ENCODE measurements at places on chromosomes 12 and 14.
A peak's percentile ranks its signal among the peaks of the same experiment; 100 is the strongest.

GRCh38 chr12:130872179-130873096 is 572 bp downstream of the RAN start:
- DNase-seq: peak; percentile 34

DNA sequence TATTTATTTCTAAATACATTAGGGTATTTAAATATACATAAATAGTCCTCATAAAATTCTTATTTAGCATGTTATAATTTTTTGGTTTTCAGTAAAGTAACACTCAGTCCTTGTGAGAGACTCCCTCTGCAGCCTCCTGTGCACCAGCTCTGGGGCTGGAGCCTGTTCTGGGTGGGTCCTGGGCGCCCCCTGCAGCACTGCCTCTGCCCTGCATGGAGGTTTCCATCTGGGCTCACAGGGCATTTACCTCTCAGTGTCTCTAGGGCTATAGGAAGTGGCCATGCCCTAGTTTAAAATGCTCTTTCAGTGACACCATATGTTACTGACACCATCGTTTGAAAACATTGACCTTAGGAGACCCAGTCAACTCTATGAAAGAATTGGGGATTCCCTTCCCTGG is 1155.2 kb downstream of the TMEM121 start:
- DNase-seq: no peak

DNA sequence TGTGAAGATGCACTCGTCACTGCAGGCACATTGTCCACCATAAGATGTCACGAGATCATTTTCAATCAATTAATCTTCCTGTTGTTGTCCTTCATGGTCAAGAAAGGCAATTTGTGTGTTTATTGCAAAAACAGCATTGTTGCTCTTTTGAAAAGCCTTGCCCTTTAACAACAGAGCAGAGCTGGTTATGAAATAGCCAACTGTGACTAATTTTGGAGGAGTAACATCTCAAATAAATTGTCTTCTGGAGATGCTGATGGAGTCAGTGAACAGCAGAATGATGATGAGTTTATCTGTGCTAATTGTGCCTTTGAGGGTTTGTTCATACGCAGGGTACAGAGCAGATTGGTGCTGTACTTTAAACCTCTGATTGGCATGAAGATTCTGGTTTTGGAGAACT is 88.3 kb upstream of the E2F7 start:
- DNase-seq: no peak

DNA sequence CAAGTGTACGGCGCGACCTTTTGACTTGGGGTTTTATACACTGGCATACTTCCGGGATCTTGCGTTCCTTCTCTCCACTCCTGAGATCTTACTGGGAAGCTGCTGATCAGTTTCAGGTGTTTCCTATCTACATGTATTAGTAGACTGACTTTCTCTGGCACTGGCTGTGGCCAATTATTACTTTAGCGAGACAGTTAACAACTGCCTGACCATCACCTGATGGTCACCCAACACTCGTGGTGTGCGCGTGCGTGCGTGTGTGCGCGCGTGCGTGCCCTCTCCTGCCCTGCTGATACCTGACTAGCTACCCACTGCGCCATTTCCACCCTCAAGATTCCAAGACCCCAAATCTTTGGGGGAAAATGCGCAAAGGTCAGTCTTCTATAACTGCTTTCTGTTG is 249.9 kb downstream of the AEBP2 start:
- no peak for DNase-seq

GRCh38 chr14:94816113-94816512 is 46.2 kb upstream of the GSC start:
- DNase-seq: no peak

- no peak for DNase-seq
Measured at GRCh38 chr14:44782775-44783238, 178.9 kb downstream of the KLHL28 start.

GRCh38 chr12:112777387-112778310 is 13.9 kb upstream of the RPH3A start:
- no peak for DNase-seq

DNA sequence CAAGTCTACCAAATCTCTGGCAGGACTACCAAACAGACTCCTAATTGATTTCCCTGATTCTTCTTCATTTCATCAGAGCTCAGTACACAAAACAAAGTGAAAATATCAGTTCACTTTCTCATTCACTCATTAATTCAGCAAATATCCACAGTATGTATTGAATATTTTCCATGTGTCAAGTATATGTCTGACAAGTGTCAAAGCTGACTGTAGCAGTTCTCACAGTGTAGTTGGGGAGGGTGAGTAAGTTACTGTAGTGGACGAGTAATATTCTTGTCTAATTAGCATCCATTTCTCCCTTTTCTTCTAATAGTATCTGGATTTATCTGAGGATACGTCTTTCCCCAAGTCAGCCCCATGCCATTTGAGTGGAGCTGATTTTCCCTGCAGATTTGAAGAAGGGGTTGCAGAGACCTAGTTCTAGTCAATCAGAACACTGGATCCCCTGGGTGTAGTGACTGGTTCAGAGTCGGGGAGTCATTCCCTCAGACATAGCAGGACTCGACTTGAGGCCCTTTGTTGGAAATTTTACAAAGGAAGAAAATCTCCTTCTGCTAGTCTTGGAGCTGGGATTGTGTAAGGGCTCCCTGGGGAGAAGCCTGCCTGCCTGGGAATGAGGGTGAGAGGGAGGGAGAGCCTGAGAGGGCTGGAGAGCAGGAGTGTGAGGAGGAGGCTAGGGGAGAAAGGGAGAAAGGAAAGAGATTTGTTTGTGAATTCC is 51.4 kb downstream of the GRIP1 start:
- DNase-seq: no peak

DNA sequence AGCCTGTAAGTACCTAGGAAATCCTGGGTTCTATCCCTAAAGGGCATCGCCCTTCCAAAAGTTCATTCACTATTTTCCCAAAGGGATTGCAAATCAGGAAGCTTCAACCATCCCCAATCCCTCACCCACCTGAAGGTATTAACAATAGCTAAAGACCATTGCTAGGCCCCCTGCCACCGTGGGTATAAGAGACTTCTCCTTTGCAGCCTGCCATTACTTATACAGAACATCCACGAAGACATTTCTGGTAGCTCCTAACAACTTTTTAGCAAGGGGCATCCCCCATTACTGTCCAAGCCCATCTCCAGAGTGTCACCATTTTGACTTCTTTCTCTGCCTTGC is 384 bp upstream of the SMUG1 start:
- DNase-seq: no peak

- no peak for DNase-seq
Measured at GRCh38 chr12:104342635-104343249, 39.2 kb downstream of the EID3 start.

DNA sequence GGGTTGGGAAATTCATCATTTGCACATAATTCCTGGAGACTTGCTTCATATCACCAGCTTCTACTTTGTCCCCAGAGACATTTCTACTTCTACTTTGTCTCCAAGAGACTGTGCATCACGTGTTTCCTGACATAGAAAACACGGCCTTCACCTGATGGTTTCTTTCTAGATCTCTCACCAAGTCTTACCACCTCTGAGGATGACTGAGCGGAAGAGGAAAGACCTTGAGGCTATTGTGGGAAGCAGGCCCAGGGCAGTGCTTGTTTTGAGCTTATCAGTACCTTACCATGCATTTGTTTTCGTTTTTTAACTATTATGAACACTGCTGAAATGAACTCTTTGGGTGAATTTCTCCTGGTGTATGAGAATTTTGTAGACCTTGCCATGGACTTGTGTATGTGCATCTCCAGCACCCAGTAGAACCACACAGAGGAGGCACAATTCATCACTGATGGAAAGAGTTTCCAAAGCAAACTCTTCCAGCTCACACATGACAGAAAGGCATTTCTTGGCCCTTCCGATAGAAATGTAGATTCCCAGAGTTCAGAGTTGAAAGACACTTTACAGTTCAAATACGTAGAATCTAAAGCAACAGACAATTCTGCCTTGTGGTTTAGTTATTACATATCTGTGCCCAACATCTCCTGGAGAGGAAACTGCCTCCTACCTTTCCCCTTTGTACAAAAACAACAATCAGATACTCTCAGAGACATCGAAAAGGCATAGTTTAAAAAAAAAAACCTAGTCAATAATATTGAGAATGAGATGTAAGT is 434.7 kb downstream of the FUT8 start:
- DNase-seq: peak; percentile 70

GRCh38 chr12:88994537-88994936 is 357.8 kb downstream of the DUSP6 start:
- DNase-seq: no peak

DNA sequence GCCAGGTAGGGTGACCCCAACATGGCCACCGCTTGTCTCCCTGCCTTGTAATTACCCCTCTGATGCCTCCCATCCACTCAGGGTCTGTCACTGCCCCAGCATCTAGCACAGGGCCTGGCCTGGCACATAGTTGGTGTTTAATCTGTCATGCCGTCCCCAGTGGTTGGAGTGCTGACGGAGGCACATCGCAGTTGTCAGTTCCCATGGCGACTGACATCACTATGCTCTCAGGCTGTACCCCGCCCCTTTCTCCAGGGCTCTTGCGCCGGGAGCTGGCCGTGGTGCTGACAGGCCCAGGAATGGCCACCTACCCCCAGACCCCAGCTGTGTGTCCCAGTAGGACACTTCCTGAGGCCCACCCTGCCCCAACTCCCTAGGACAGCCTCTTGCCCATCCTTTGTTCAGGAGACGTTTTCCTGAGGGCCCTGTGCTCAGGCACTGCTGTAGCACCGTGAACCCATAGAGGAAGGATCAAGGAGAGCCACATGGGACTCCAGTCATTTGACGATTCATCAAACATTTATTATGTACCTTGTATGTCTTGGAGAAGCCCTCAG is 23.0 kb downstream of the FAM222A start:
- DNase-seq: no peak

DNA sequence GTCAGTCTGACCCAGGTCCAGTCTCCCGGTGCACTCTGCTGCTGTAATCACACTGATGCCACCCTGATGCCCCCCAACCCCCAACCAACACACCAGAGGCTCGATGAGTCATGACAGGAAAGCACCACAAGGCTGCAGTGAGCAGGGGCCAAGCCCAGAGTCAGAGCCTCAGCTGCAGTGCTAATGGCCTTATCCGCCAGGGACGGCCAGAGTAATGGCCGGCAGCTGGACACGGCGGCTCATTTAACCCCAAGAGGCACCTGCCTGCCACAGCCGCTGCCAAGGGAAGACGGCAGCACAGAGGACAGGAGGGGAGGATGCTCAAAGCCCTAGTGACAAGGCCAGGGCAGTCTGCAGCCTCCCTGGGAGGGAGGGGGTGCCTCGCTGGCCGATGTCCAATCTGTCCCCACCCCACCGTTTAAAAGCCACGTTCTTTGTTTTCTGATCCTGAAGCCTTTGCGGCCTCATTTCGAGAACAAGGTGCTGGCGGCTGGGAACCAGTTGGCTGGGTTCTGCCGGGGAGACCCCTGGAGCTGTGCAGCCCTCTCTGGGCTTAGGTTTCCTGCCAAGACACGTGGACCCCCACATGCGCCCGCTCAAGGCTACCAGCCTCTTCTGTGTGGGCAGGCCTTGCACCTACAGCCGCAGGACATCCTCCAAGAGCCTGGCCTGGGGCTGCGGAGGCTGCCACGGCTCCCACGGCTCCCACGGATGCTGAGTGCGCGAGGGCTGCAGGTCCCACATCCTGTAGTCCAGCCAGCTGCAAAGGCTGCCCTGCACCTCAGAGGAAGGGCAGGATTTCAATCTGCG is 13.1 kb downstream of the CCDC85C start:
- DNase-seq: no peak

DNA sequence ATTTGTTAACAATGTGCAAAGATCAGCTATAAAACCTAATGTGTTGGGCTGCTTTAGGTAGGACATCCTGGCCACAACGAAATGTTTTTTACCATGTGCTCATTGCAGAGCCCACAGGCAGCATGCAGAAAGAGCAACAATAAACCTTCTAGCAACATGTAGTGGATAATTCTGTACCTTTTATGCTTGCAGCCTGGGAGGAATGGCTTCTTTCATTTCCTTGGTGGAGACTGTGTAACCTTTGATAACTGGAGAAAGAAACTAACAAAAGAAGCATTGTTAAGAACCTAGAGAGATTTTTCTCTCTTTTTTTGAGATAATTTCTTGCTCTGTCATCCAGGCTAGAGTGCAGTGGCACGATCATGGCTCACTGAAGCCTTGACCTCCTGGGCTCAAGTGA is 225.5 kb upstream of the PRICKLE1 start:
- no peak for DNase-seq

DNA sequence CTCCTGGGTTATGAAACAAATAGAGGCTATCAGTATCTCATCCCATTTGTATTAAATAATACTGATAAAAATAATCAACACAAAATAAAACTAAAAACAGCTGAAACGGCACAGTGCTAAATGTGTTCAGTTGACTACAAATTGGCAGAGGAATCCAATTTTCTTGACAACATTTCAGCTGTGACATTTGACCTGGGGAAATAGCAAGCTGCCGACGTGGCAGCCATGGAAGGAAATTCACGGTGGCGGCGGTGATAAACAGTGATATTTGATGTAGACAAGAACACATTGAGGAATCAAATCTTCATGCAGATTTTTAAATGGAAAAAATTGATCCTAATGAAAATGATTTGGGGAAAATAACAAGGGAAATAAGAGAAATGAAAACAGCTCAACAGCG is 159.1 kb upstream of the RTL1 start:
- no peak for DNase-seq

- DNase-seq: no peak
Measured at GRCh38 chr12:22248121-22248520, 86.4 kb downstream of the ST8SIA1 start.

DNA sequence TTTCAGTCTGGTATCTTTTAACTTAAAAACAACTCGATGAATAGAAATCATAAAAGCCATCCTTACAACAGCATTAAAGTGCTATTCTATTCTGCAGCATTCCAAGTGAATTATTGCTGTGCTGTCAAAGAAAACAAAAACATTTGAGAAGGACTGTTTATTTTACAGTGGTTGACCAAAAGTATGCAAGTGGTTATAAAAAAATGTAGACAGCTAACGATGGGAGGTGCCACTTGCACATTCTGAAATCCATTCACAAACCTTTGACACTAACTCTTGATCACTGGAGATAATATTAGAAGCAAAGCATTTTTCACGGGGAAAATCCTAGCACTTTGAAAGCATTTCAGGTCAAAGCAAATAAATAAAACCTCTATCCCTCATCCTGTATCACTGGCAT is 55.6 kb downstream of the HMGA2 start:
- no peak for DNase-seq

DNA sequence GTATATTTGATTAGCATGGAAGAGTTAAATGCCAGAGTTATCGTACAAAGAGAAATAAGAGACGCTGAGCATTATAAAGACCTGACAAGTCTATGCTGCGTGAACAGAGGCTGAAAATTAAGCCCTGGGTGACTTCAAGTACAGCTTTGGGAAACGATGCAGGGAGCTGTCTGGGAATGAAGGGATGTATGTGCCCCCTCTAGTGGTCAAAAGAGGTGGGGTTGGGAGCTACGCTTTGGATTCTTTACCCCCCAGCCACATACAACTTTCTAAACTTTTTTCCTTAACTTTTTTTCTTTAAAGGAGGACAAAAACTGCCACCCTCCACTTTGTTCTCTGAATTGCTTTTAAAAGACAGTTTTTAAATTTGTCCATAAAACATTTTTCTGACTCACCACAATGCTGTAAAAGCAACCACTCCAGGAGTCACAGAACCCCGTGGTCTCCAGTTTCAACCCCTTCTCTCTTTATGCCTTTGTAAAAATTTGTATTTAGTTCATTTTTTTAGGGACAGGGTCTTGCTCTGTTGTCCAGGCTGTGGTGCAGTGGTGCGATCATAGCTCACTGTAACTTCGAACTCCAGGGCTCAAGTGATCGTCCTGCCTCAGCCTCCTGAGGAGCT is 59.4 kb downstream of the ZNF664 start:
- no peak for DNase-seq
